ENCODE measurements at places on chromosomes 6 and 20.

DNA sequence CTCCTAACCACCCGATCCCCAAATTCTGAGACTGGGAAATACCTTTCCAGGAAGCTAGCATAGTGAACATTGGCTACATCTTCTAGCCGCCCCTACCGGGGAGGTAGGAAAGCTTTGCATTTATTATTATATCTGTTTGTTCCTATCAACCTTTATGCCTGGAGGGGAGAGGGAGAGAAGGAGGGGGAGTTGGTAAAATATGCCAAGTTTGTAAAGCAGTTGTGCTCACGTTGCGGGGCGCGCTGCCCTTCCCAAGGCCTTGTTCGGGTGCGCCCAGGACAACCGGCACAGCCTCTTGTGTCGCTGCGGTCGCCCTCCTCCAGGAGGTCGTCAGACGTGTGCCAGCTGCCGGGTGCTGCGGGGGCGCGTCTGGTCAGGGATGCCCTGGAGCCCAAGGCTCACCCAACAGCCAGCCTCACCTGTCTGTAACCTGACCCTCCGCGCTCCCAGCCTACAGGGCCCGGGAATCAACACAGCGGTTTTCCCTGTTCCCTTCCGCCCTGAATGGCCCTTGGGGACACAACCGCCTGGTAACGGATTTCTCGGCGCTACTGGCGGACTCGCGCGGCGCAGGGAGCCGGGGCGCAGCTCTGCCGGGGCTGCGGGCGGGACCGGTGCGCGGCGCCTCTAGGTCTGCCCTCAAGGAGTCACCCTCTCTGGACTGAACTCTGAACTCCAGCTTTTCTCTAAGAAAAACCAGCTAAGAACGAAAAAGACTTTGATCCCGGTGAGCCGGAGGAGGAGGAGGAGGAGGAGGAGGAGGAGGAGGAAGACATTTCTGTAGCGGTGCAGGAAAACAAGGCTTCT is 1.1 kb upstream of the OVOL2 start:
- no peak for DNase-seq

DNA sequence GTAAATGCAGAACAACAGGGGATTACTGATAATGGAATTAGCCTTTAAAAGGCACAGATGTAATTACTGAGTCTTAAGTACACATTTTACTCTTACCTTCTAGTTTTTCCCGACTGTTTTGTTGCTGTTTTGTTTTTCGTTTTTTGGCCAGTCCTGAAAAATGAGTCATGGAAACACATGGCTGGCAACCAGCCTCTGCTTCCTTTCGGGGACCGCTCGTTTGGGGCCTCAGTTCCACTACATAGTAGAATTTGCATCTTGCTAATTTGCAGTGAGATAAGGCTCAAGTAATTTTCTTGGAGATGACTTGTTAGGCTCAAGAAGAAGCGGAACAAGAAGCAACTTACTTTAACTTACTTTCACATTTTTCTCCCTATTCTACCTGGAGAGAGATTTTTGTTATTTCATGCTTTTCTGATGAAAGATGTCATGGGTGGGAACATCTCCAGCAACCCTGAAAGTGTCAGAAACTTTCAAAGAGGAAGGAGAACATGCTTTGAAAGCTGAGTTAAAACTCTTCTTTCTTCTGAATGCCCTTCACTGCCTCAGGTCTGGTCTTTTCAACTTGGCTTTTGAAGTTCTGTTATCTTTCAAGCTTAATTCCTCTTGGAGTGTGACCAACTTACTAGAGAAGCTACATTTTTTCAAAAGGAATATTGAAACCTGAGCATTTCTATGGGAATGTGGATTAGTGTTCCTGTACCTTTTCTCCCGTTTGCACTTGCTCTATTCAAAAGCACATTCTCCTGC is 71.5 kb upstream of the HDAC2 start:
- no peak for DNase-seq

GRCh38 chr6:42960243-42961019 is at the start of gene GNMT:
GNMT (plus strand) TSS chr6:42960754; CDS start chr6:42960768, 14 bp downstream.
- no peak for DNase-seq

DNA sequence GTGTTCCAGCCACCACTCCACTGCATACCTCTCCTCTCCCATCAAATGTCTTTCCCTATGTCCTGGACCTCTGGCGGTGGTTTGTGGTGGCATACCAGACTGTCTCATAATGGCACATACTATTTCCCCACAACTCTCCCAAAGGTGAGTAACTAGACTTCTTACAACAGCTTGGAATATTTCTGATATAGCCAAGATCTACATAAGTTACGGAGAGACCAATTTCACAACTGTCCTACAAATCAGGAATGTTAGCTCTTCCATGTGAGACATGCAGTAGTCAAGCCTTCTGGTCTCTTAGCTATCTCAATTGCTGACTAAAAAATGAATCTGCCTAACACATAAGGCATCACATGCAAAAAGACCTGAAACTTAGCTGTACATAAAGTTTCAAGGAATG is 588.9 kb downstream of the RNF144B start:
- no peak for DNase-seq
